ENCODE measurements at places on chromosomes 2 and 18.

DNA sequence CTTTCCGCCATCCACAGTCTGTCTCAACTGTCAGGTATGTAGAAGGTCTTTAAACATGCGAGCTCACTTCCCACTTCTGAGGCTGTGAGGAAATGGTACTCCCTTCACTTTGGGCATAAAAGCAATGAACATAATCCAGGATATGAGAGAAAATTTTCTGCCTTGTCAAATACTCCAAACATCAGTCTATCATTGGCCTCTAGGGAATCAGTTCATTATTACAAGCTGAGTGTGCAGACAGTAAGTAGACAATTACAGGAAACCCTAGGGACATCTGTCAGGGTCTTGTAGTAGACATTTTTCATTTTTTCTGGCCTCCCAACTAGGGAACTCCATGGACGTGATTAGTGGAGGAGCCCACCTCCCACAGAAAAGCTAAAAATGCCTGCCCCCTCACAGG, 13.6 kb upstream of the APCDD1 start:
- DNase-seq = no peak

GRCh38 chr2:106187273-106187891, 6.7 kb downstream of the UXS1 start:
- no peak for DNase-seq

GRCh38 chr18:6605115-6605869, 124.2 kb upstream of the ARHGAP28 start:
- DNase-seq = no peak

- peak; percentile 14 for DNase-seq
Observed at GRCh38 chr2:171762879-171763573, 75.8 kb downstream of the DYNC1I2 start.

DNA sequence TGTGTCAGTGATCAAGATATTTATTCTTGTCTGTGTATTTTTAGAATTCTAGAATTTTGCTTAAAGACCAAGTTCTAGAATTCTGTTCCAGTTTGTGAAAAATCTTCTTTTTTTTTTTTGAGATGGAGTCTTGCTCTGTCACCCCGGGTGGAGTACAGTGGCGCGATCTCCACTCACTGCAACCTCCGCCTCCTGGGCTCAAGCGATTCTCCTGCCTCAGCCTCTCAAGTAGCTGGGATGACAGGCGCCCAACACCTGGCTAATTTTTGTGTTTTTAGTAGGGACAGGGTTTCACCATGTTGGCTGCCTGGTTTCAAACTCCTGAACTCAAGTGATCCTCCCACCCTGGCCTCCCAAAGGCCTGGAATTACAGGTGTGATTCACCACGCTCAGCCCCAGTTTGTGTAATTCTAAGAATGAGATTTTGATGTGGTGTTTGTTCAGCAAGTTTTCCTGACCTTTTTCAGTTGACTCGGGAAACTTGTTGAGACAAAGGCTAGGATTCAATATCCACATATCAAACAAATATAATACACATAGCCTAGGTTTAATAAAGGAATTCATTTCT, 3.6 kb downstream of the EIF5B start:
- DNase-seq = no peak

- no peak for DNase-seq
Observed at GRCh38 chr2:100976645-100977391, 25.3 kb upstream of the RPL31 start.

DNA sequence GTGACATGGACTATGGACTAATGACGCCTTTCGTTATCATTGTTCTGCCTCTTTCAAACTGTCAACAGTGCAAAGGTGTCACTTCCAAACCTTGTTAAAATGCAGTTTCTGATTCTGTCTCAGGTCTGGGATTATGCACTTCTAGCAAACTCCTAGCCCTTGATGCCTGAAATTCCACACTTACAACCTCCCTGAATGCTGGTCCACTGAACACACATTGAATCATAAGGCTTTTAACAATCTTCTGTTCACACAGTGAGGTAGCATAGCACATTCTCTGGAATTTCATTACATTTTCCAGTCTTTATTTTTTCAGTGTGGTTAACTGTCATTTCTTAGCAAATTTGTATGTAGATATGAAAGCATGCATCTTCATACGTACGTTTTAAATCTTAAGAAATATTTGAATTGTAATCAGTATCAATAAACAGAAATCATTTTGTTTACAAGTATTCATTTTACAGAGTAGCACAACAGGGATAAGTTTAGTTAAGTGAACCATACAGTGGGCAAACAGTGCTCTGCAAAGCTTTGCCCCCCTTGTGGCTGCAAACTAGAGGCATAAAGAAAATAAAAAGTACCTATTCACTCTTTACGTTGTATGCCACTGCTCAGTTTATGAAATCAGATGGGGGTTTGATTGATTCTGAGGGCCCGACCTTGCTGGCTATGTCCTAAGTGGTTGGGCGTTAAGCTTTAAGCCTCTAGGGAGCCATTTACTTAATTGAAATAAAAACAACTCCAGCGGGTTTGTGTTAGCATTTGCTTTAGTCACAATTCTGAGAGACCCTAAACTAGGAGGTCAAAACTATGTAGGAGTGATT, 250.8 kb downstream of the LRRTM1 start:
- no peak for DNase-seq

- DNase-seq = no peak
Observed at GRCh38 chr2:97747716-97748115, 34.3 kb downstream of the ZAP70 start.

DNA sequence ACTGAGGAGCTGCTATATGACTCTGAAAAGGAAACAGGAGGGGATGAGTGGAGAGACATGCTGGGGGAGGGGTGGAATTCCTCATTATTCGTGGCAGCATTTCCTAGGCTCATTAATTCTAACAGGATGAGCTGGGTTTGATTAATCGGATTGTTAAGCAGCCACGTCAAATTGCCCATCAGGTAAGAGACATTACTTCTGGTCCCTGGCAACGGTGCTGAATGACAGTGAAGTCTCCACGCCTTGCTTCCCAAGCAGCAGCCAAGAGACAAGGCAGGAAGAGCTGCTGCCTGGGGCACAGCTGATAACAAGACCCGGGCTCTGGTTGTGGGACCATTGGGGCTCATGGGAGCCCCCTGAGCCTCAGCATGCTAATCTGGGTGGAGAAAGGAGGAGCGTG, 86.6 kb downstream of the MARCHF4 start:
- no peak for DNase-seq

- DNase-seq = no peak
Observed at GRCh38 chr2:230669386-230669950, 43.2 kb upstream of the CAB39 start.

DNA sequence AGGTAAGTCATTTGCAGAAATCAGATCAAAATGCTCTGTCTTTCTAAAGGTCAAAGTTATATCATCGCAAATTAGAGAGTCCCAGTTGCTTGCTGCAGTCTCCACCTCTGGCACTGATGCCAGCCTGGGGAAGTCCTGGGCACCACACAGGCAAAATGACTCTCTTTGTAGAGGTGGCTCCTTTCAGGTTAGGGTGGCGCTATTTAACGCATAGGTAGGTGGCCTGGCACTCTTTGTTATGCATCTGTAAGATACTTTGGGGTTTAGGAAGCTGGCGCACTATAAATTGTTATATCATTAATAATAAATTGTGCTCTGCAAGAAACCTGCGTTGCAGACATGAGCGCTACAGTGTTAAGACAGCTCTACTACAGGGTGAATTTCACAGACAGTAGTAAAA, 268.5 kb downstream of the ICOS start:
- DNase-seq = no peak

DNA sequence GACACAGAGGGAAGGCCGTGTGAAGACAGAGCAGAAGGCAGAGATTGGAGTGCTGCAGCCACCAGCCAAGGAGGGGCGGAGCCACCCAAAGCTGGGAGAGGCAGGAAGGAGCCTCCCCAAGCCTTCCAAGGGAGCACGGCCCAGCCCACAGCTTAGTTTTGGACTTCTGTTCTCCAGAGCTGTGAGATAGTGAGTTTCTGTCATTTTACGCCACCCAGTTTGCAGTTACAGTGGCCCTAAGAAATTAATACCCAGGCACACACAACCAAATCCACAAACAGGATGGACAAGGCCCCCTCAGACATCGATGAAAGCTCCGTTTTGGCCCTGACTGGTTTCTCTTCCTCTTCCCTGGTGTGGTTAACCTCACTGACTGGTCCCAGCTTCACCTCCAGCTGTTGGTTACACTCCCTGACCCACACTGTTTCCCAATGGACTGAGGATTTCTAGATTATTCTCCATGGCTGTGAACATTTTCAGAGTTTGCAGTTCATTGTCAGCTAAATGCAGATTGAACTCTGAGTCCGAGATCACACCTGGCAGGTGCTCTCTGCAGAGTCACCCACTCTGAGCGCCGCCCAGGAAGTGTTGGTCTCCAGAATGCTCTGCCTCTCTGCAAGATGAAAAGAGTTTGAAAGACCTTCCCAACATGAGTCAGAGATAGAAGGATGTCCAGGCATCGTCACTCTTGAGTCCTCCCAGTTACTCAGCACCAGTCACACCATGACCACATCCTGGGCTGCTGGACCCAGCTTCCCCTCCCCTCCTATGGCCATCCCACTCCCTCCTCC, 100.2 kb downstream of the TWIST2 start:
- peak; percentile 39 for DNase-seq

DNA sequence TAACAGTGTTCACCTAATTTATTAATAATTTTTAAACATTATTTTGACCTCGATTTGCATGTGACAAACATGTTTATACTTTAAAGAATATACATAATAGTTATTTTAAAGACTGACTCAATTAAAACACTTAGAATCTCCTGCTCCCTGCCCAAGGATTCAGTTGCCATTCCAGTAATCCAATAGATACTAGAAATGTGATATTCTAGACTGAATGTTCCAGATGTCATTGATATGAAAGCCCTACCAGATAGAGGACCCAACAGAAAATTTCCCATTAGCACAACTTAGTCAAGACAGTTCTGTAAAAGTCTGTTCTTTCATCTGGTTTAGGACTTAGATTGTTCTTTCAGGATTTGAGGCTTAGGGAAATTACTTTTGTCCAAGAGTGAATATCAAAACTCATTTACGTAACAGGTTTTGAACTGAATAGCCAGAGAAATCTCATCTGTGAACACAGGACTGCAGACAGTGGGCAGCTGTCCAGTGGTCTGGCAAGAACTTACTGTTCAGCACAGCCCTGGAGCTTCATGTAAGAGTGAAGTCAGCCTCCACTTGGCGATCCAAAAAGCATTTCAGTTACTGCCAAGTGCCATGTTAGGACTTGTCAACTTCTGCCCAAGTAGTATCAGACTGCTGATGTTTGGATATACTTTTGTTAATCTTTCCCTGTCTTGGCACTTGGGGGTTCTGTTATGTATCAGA, 77.5 kb downstream of the OSBPL6 start:
- no peak for DNase-seq

DNA sequence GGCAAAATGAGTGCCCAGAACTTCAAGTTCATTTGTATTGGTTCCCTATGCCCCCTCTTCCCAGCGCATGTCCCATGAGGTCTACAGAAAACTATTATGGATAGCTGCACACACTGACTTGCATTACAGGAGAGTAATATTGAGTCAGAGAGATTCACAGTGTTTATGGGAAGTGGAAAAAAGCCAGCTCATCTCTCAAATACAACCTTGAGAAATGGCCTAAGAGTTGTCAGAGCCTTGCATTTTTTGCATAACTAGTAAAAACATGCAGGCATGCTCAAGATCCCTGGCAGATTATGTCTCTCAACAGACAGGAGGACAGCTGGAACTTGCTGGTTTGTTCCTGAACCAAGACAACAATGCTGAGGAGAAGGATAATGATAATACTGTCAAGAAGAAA, 1292.8 kb downstream of the DSC3 start:
- peak; percentile 42 for DNase-seq

- DNase-seq = no peak
Observed at GRCh38 chr2:174522553-174522952, 35.7 kb upstream of the GPR155 start.

DNA sequence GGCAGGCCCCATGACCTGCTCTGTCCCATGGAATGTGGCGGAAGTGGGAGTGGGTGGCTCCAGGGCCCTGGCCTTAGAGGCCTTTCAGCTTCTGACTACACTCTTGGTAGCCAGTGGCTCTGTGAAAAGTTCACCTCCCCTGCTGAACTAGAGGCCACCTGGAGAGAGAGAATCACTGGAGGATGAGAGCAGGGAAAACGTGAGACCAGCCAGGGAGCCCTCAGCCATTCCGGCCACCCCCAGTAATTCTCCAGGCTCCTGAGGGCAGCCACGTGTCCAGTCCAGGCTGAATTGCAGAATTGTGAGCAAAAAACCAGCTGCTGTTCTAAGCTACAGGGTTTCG, 10.5 kb downstream of the COLEC12 start:
- no peak for DNase-seq

GRCh38 chr2:42854207-42854818, 61.9 kb upstream of the HAAO start:
- DNase-seq = no peak
